ENCODE measurements at places on chromosomes 2 and 18. TPM values are rescaled to one million over a fixed set of nuclear protein-coding genes. Genes with fewer than 3 reads are reported as not detected.

- DNase-seq, result no peak
These were observed 283.9 kb downstream of the SLC8A1 start for GRCh38 chr2:40168032-40168431.

DNA sequence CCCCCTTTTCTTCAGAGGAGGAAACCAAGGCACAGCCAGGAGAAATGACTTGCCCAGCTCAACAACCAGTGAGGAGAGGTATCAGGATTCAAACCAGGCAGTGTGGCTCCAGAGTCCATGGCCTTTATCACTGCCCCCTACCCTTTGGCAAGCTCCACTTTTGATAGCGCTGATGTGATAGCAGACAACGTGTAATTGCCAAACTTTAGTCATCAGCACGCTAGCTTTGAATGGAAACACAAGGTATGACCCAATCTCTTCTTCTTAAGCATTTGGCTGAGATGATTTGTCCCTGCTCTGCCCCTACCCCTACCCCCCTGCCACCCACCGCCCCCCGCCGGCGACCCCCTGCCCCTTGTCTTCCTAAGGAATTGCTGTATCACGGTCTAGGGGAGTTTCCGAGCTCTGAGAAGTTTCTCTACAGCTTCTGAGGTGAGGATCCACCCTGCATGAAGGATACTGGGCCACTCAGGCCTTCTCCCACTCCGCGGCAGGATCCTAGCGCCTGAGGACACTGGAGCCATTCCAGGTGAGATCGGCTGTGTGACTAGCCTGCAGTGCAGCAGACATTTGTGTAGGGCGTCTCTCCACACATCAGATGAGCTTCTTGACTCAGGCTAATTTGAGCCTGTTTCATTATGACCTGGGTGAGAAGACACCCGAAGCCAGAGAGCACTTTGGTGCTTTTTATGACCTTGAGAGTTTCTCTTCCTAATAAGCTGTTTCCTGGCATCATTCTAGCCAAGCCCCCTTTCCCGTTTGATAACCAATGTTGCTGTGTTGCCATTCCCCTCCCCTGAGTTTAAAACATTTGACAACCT lies 75.1 kb upstream of the MAP4K4 start:
- no peak for DNase-seq

GRCh38 chr2:69948032-69948962 lies 13.1 kb downstream of the ASPRV1 start:
- no peak for DNase-seq

GCG gene
- not detected for total RNA-seq

Data from epithelial cell of proximal tubule (primary cell).